NCI-H1694 treated with DMSO at 0.1 percent for 48 hours (cell line): ENCODE measurements at places on chromosomes 5 and 9.

GRCh38 chr5:91179018-91179417 lies 204.1 kb downstream of the ARRDC3 start:
- DNase-seq, result no peak

DNA sequence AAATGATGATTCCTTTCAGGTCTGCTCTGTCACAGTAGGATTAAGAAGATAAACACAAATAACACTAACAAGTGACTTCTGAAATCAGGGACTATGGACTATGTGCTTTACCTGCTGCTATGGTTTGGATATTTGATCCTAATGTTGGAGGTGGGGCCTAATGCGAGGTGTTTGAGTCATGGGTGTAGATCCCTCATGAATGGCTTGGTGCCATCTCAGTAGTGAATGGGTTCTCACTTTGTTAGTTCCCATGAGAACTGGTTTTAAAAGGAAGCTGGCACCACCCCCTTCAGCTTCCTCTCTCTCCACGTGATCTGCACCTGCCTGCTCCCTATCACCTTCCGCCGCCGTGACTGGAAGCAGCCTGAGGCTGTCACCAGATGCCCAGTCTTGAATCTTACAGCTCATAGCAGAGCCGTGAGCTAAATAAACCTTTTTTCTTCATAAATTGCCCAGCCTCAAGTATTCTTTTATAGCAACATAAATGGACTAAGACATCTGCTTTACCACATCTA lies 3.3 kb downstream of the PPIC start:
- no peak for DNase-seq

DNA sequence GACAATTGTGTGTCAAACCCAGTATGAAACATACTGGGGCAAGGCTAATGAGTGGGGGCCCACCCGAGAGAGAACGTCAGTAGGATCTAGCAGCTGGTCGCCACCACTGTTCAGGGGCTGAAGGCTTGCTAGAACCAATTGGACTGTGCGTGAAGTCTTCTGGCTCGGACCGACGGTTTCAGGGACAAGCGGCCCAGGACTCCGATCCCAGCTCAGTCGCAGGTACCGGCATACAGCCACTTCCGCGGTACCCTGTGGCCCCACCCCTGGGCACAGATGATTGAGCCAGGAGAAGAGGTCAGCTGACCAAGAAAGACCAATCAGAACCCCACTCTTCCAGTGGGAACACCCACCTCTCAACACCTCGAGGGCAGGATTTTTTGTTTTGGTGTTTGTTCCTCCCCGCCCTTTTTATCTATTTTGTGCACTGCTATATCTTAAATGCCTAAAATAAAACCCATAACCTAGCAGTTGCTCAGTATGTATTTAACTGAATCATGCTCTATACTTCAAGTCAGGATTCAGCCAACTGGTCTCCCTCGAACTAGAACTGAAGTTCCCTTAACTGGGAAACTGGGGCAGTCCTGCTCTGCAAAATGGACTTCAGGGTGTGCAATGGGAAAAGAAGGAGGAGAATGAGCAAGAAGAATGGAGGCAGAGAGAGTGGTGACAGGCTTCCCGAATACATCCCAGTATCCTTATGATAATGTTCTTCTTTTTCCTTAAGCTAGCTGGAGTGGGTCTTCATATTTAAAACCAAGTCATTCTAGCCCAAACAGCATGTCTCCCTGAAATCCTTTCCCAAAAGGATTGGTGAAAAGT lies 21.1 kb upstream of the CPEB4 start:
- DNase-seq, result no peak

DNA sequence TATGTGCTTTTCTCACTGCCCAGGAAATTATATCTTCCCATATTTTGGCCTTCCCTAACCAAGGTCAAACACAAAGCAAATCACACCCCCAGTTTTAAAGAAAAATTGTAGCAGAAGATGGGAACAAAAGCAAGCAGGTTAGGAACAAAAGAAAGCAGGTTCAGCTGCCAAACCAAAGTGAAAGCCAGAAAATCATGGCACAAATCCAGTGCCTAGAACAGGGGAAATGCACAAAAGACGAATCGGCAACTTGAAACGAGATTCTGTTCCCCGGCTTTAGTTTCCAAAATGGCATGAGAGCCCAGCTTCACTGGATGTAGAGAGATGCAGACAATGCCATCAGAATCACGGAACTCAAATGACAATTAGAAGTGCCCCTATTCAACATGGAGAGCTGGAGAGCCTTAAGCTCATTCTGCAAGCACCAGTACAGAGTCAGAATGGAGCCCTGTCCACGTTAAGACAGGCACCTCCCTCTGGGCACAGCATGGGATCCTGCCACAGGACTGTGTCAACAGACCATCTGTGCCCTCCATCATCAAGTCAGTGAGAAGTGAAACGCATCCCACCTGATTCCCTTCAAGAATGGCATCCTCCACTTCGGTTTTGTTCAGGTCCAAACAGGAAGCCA lies 13.8 kb downstream of the DNAH5 start:
- peak; percentile 39 for DNase-seq

- DNase-seq, result no peak
Observed at GRCh38 chr9:132404228-132404881, 2.3 kb downstream of the TTF1 start.

- no peak for DNase-seq
Observed at GRCh38 chr9:130271473-130271872, 5.9 kb downstream of the HMCN2 start.

DNA sequence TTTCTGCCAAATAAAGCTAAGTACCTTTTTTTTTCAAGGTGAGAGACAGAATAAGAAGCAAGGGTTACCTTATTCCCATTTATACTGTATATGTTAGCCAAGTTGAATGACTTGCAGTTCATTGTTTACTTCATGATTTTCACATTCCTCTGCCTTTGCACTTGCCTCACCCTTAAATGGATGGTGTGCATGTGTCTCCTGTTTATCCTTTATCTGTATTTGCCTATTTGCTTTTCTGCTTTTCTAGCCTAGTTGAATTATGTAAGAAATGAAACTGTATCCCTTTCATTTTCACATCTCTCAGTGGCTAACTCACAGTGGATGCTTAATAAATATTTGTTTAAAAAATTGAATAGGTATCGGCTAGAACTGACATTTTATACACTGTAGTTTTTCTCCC lies 200.8 kb upstream of the ST8SIA4 start:
- no peak for DNase-seq
